ENCODE measurements at places on chromosomes 2 and 18.

- peak; percentile 11 for DNase-seq
Observed at GRCh38 chr2:27988718-27989117, 98.2 kb downstream of the BABAM2 start.

DNA sequence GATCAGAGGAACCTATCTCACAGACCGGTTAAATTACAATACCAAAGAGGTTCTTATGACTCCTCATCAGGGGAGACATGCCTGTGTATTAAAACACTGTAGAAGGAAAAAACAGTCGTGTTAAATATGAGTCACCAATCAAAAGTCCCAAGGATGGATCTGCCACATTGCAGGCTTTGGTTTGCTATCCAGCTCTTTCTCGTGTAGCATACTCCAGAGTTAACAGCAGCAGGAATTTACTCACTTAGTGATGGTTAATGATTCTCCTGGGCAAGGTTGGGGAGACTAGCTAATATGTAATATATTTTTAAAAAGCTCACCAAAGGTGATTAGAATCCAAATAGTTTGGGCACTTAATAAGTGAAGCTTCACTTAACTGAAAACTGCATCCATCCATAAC is 109.7 kb downstream of the MBD5 start:
- no peak for DNase-seq

GRCh38 chr2:162037028-162037795 is 36.8 kb downstream of the DPP4 start:
- no peak for DNase-seq

DNA sequence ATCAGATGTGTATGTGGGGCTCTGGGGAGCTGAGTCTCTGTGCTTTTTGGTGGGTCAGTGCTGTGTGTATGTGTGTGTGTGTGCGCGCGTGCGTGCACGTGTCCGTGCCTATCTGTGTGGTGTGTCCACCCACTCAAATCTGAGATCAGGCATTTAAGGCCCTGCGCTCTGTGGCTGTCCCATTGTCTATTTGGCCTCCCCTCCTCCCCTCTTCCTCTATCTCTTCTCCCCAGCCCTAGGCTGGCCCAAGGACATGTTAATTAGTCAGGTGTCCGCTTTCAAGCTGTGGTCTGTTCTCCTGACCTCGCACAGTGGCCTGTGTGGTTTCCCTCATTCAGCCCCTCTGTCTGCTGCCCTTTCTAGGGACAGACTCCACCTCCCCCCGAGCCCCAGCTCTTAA is 136.4 kb downstream of the DYSF start:
- no peak for DNase-seq

DNA sequence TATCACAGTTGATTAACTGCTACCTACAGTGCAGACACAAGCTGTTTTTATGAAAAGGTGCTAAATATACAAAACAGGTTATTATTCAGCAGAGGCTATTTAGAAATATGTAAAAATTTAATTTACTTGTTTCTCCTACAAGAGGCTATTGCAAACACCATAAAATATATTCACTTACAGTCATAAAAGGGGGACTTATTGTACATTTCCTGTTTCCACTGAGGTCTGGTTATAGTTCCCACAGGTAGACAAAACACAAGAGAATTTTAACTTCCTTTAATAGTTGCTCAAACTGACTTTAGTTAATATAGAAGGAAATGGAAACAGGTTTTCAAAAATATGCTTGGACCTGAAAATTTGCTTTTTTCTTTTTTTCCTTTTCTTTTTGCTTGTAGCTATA is 40.0 kb upstream of the FRZB start:
- DNase-seq: no peak

GRCh38 chr2:172361360-172361759 is 66.0 kb upstream of the ITGA6 start:
- DNase-seq: no peak

GRCh38 chr2:236816197-236817170 is 246.9 kb downstream of the ACKR3 start:
- no peak for DNase-seq

DNA sequence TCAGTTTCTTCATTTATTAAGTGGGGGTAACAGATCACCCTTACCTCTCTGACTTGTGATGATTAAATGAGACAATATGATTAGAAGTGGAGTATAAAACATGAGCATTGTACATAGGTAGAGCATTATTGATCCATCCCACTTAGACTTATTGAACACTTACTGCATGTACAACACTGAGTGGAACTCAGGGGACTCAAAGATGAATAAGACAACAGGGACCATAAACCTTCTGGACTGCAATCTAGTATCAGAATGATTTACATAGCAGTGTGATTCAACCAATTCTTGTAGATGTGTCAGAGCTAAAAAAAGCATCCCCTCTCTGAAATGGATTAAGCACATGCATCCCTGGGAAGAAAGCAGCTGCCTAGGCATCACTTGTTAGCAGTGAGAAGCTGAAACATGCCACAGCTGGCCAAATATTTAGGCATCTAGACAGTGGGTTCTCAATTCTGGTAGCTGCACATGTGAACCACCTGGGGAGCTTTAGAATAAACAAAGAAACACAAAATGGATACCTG is 111.5 kb downstream of the CYRIA start:
- no peak for DNase-seq

DNA sequence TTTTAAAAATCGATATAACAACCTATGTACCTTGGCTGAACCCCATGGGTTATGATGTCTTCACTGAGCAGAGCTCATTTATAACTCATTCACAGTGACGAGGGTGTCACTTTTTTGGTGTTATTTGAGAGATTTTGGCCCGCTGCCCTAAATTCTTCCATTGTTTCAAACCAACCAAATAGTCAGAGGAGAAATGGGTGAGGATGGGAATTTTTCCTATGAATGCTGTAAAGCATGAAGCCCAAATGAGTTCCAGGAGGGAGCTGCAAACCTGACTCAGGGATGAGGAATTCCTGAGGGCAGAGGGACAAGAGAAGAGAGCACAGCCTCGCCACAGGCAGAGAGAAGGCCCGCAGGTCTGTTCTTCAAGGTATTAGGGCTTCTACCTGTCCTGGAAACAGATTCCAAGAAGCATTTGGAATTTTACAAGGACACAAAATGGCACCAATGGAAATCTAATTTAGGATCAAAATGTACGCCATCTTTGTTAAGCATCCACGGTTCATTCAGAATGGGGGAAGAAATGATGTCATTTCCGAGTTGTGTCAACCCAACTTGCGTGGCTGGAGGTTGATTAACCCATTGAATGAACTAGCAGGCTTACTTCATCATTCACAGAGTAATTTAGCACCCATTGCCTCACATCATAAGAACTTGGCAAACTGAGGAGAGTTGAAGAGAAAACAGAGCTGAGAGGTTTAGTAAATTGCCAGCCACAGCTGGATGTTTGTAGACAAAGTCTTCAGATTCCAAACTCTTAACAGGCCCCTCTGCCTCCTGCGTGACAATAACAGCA is 133.5 kb downstream of the LAMA3 start:
- no peak for DNase-seq

DNA sequence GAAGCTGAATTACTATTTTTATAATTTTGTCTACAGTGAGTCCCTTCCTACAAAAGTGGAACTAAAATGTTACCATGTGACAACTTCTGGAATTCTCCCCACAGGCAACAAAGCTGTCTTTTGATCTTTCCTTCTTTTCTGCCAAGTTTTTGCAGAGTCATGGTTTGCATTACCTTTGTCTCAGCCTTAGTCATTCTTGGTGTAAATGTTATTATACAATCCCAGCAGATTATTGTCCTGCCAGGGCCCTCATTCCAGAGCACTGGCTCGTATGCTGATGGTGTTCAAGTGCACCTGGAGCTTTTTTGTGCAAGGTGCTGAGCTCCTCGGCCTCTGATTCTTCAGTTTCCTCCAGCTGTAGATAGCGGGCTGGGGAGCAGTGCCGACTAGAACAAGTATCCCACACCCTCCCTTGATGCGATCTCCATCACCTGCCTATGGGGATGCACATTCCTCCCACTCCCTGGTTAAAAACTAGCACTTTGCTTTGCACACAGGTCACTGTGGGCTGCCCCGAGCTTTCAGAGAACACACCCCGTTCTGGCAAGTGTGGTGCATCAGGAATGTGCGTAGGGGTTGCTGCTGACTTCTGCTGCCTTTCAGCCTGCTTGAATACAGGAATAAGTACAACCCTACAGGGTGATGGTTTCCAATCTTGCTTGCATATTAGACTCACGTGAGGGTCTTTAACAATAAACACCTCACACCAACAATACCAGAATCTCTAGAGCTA is 263.6 kb downstream of the RNF144A start:
- no peak for DNase-seq

DNA sequence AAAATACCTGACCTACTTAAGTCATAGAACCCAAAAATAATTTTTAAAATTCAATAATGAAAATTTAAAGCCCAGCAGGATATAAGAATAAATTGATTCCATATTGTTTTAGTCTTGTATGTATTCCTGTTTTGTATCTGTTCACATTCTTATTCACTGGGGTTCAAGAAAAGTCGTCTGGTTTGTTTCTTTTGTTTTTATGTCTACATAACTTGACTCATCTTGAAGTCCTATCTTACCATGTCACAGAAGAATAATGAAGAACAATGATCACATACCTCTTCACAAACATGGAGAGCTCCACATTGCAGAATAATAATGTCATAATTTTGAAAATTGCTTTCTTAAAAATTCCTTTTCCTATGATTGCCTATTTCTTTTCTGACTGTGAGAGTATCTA is 43.4 kb upstream of the LRP1B start:
- no peak for DNase-seq

DNA sequence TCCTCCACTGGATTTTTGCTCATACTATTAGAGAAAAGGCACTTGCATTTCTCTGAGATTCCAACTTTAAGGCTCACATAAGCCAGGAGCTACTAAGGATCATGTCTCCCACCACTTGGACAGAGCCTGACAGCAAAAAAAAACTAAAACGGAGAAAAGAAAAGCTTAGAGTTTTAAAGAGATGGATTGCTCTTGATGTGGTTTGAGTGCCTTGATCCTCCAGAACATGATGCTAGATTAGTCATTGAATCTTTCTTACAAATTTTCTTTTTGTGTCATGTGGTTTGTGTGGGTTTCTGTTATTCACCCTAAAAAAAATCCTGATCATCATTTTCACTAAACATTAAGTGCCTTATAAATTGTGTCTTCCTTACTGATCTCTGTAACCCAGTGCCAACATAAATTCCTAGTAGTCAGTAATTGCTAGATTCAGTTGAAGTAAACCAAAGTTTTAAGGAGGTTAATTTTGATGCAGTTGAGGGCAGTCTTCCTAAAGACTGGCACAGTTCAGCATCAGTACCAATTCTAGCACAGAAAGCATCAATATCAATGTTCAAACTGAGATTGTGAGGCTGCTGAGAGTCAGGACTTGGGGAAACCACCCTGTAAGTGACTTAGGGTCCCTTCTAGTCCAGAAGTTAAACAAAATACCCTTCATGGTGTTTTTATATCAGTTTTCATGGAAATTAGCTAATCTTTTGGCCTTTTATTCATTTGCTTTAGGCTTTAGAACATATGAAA is 206.3 kb downstream of the RAD51AP2 start:
- DNase-seq: no peak

GRCh38 chr2:223594259-223594658 is 7.9 kb downstream of the SCG2 start:
- DNase-seq: no peak

DNA sequence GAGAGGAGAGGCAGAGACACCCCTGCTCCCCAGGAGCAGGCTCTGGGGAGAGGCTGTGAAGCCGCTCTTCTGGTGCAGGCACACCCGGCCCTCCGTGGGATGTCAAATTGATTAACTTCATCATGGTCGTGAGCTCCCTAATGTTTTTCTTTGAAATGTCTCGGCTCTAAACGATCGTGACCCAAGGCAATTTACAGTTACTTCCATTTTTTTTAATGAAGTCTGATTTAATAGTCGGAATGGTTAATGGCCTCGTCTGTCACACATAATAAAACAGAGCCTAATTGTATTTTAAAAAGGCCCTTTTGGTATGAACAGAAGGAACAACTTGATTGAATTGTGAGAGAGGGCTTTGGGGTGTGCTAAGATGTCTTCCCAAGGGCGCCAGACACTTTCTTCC is 130.2 kb downstream of the SMAD2 start:
- no peak for DNase-seq

GRCh38 chr2:23423873-23424680 is 39.1 kb downstream of the KLHL29 start:
- DNase-seq: no peak

DNA sequence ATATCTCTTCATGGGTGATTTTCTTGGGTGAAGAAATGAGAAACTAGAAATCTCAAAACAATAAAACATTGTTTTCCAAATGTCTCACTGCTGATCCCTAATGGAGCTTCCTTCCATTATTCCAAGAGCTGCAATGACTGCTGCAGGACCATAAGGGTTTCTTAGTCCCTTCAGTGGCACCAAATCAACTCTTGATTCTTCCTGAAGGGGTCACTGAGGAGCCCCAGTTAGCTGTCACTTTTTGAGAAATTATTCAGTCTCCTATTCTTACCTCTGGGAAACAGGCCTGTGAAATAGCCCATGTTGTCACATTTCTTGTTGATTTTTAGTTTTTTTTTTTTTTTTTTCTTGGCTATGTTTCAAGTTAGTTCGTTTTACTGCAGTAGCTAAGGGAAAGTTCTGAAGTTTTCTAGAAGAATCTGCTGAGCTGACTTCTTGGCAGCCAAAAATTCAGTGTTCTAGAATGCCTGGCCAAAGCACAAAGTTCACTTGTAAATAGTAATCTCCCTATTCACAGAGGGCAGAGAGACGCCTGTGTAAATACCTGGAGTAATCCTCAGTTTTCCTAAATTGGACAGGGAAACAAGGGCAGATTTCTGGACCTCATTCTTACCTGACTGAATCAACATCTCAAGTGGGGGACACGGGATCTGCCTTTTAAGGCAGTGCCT is 480.0 kb downstream of the RIT2 start:
- no peak for DNase-seq

GRCh38 chr18:3901811-3902210 is 451.8 kb downstream of the TGIF1 start:
- no peak for DNase-seq

All from CD4-positive, alpha-beta T cell treated with Interleukin-17A for 1 hour (primary cell).